ENCODE measurements at places on chromosomes 6 and 20.
A peak's percentile ranks its signal among the peaks of the same experiment; 100 is the strongest.

DNA sequence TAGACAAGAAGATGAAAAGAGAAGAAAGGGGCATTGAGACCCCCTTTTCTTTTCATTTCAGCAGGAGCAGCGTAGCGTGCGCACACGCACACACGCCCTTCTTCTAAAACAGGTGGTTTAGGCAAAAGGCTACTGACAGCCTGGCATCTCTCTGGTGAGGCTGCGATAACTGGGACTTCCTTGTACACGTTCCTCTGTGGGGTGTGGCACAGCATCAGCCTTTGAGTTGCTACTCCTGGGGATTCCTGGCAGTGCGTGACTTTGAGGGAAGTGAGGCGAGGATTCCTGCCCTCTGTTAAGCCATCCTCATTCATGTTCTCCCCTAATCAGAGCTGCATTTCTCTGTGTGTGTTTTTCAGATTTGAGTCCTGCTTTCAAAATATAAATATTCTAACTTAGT is 94.7 kb downstream of the TMEM170B start:
- no peaks in the 10 kb centered on the region for H3K27me3 ChIP-seq
- H3K27ac ChIP-seq, result no peak overlapping the region
- H3K4me1 ChIP-seq, result peaks cover 6% of the 10 kb centered on the region

DNA sequence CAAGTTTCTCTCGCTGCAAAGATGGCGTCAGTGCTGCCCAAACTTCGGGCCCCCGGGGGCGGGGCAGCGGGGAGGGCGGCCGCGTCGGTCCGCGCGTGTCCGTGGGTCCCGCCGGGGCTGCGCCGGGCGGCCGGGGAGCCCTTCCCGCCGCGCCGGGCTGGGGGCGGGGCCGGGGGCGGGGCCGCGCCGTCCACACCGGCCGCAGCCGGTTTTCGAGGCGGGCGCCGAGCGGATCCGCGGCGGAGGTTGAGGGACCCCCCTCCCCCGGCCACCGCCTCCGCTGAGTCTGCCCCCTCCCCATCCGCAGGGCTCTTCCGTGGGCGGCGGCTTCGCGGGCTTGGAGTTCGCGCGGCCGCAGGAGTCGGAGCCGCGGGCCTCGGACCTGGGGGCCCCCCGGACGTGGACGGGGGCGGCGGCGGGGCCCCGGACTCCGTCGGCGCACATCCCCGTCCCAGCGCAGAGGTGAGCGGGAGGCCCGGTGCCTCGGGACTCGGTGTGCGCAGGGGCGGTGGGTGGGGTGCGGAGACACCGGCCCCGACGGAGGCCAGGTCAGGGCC is 572 bp downstream of the SLC2A4RG start:
- H3K36me3 ChIP-seq, result peaks cover 51% of the 10 kb centered on the region
- peaks cover 31% of the 10 kb centered on the region for H3K4me1 ChIP-seq
- peak overlapping the region; percentile 71 for H3K4me3 ChIP-seq
- no peak for DNase-seq
- H3K27ac ChIP-seq, result peak overlapping the region; percentile 84
- H3K27me3 ChIP-seq, result peaks cover 19% of the 10 kb centered on the region

DNA sequence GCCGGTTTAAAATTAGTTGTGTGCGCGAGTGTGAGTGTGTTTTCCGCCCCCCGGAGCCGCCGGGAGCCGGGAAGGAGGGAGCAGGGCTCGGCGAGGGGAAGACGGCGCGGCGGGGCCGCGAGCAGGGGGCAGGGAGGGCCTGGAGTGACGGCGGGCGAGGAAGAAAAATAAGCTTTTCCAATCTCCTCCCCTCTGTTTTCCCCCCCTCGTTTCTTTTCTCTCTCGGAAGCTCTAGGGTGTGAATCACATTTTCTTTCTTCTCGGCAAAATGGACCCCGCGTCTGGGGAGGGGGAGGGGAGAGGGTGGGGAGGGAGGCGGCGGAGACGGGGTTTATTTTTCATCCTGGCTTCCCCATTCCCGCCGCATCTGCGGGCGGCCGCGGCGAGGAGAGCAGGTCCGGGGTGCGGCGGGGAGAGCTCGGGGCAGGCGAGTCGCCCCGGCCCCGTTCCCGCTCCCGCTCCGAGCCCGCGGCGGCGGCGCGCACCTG is 881 bp downstream of the BICRAL start:
- H3K27me3 ChIP-seq, result no peaks in the 10 kb centered on the region
- no peaks in the 10 kb centered on the region for H3K36me3 ChIP-seq
- peak; percentile 85 for DNase-seq
- peak overlapping the region; percentile 100 for H3K27ac ChIP-seq

- H3K36me3 ChIP-seq, result no peaks in the 10 kb centered on the region
- H3K27ac ChIP-seq, result no peak overlapping the region
- H3K4me3 ChIP-seq, result no peak overlapping the region
- H3K4me1 ChIP-seq, result no peaks in the 10 kb centered on the region
Measured at GRCh38 chr6:73250016-73250415, 13.0 kb downstream of the KHDC1 start.

- no peaks in the 10 kb centered on the region for H3K36me3 ChIP-seq
- no peak for DNase-seq
- H3K27me3 ChIP-seq, result no peaks in the 10 kb centered on the region
- H3K4me1 ChIP-seq, result peaks cover 5% of the 10 kb centered on the region
- no peak overlapping the region for H3K27ac ChIP-seq
Measured at GRCh38 chr6:11380549-11380948, 148.1 kb upstream of the NEDD9 start.

DNA sequence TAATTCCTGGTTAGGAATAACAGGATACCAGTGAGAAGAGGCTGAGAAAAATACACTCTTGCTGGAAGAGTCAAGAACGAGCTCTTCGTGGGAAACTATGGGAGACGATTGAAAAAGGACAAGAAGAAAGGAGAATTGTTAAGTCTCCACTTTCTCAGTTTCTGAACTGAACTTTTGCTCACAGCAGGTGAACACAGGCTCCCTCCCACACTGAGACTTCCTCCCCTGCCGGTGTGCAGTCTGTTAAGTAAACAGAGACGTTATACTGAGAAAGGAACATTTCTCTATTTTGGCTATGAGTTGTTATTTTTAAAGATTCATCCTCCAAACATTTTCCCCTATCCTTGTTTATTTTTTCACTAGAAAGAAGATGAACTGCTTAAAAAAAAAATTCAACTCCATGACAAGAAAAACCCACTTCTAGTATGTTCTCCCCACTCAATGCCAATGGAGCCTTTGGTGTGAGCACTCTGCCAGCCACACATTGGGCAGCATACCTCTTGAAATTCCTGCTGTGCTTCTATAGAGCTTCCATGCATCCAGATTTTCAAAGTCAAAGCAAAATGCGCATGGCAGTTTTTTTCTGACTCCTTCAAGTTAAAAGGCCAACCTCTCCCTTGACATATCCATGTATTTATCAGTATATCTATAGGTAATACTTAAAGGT is 250.5 kb downstream of the ESR1 start:
- H3K27me3 ChIP-seq, result no peaks in the 10 kb centered on the region
- no peak overlapping the region for H3K4me3 ChIP-seq
- no peaks in the 10 kb centered on the region for H3K36me3 ChIP-seq
- H3K4me1 ChIP-seq, result no peaks in the 10 kb centered on the region
- no peak overlapping the region for H3K27ac ChIP-seq
